ENCODE measurements at places on chromosomes 6 and 20. TPM values are rescaled to one million over a fixed set of nuclear protein-coding genes. Genes with fewer than 3 reads are reported as not detected.

SDC4 gene
- total RNA-seq: 24.7 TPM

LHFPL5 gene
- total RNA-seq: not detected

TSHZ2 gene
- total RNA-seq: not detected

BMP5 gene
- total RNA-seq: not detected

COL9A3 gene
- total RNA-seq: 8.6 TPM

BFSP1 gene
- 0.98 TPM for total RNA-seq

GATA5 gene
- total RNA-seq: 0.18 TPM

TGM3 gene
- not detected for total RNA-seq

KIF25 gene
- total RNA-seq: not detected

BCAS4 gene
- total RNA-seq: 32.2 TPM

SLC26A8 gene
- total RNA-seq: not detected

DPPA5 gene
- not detected for total RNA-seq

Measured in G401 (cell line).